ENCODE measurements at places on chromosomes 1 and 21. TPM values are rescaled to one million over a fixed set of nuclear protein-coding genes. Genes with fewer than 3 reads are reported as not detected.

RPE65 gene
- polyA plus RNA-seq = not detected

KRTAP19-3 gene
- not detected for polyA plus RNA-seq

HLX gene
- 7.5 TPM for polyA plus RNA-seq

PSMG1 gene
- polyA plus RNA-seq = 43.2 TPM

FMO1 gene
- not detected for polyA plus RNA-seq

L1TD1 gene
- polyA plus RNA-seq = 0.01 TPM

GJA5 gene
- polyA plus RNA-seq = 6.2 TPM

NFASC gene
- polyA plus RNA-seq = not detected

IVNS1ABP gene
- 19.9 TPM for polyA plus RNA-seq

PDZK1IP1 gene
- 0.52 TPM for polyA plus RNA-seq

ADAM15 gene
- polyA plus RNA-seq = 397 TPM

BARHL2 gene
- not detected for polyA plus RNA-seq

RXRG gene
- polyA plus RNA-seq = not detected

TCHHL1 gene
- not detected for polyA plus RNA-seq

GRHL3 gene
- polyA plus RNA-seq = not detected

CC2D1B gene
- polyA plus RNA-seq = 16.9 TPM

WARS2 gene
- polyA plus RNA-seq = 5.2 TPM

MUTYH gene
- polyA plus RNA-seq = 12.3 TPM

PLCH2 gene
- polyA plus RNA-seq = 0.16 TPM

AIRE gene
- 0.05 TPM for polyA plus RNA-seq

CTPS1 gene
- 24.9 TPM for polyA plus RNA-seq

TCEANC2 gene
- polyA plus RNA-seq = 3.2 TPM

FYB2 gene
- polyA plus RNA-seq = not detected

UBIAD1 gene
- polyA plus RNA-seq = 20.5 TPM

TCEA3 gene
- polyA plus RNA-seq = 0.75 TPM

C1orf94 gene
- not detected for polyA plus RNA-seq

GOLT1A gene
- not detected for polyA plus RNA-seq

OR2G6 gene
- not detected for polyA plus RNA-seq

IL22RA1 gene
- polyA plus RNA-seq = not detected

CLCA4 gene
- polyA plus RNA-seq = not detected

CYP2J2 gene
- 0.06 TPM for polyA plus RNA-seq

HMGCS2 gene
- polyA plus RNA-seq = not detected

RNU1-4 gene
- polyA plus RNA-seq = 206 TPM

PRPF38B gene
- 19.3 TPM for polyA plus RNA-seq

RYR2 gene
- polyA plus RNA-seq = not detected

MATN1 gene
- 0.13 TPM for polyA plus RNA-seq
